Midbrain (tissue), 1 donor: ENCODE measurements at places on chromosomes 2 and 18.
A peak's percentile ranks its signal among the peaks of the same experiment; 100 is the strongest.

GRCh38 chr2:44560941-44561340 lies 199.2 kb downstream of the CAMKMT start:
- DNase-seq, result no peak

DNA sequence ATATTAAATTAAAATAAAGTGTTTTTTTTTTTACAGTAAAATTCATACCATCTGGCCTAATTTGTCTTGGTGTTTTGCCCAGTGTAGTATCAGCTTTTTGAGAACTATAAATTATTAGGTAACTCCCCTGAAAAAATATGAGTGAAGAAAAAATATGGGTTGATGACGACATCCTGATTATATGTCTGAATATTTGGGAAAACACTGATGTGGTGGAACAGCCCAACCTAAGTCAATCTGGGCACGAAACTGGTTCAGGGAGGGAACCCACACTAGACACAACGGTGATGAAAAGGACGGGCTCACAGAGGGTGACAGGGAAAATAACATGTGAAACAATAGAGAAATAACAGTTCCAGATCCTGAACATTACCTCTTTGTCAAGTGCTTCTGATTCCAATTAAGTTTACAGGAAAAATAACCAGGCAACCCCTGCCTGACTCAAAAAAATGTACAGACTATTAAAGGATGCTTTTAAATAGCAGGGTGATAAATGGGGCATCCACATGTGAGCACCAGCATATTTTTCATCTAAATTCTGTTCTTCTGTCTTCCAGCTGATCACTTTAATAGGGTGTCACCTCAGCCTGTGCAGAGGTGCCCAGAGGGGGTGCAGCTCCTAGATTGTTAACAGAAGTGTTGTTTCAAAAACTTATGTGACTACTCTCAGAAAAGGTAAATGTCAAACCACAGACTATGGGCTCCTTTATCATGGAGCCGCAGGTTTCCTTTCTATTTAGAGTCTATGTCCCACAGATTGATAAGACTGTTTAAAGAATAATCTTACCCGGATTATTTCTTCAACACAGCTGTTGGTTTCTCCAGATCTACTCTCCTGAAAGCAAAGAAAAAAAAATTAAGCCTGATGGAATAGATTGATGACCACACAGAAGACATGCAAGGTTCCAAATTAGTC lies 305.4 kb downstream of the AFF3 start:
- no peak for DNase-seq

DNA sequence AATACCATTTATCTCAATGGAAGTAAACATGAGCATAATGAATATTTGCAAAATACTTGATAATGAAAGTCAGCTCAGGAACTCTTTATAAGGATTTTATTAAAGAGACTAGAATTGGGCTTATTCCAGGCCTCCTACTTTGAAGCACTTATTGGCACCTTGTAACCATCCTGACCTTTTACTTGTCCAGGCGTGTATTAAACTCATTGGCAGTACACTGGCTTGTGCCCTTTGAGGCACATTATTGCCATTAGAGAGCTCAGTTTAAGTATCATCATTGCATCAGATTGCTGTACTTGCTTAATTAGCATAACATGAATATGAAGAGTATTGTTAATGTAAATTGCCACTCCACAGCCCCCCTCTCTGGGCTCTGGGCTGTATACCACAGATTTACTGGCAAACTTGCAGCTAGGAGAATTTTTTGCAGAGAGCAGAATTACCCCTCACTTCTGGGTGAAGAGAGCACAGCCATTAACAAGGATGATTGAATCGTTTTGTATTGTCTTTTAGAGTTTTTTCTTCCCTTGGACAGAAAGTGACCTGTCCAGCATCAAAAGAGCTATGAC lies 72.5 kb downstream of the XIRP2 start:
- no peak for DNase-seq

GRCh38 chr2:137208431-137208891 lies 443.1 kb downstream of the THSD7B start:
- no peak for DNase-seq

GRCh38 chr2:162245781-162246180 lies 2.5 kb upstream of the FAP start:
- no peak for DNase-seq

DNA sequence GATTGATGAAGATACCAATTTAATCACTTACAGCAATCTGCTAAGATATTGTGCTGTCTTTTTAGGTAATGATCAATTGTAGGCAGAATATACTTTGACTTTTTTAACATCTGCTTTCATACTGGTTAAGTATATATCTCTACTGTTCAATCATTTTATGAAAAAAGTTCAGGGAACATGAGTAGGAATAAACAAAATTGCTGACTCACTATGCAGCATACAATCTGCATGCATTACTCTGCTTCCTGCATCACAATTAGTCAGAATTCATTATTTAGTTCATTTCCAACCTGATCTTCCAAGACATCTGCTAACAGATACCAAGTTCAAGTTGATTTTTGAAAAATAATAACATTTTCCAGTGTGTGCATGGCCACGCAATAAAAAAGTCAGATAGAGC lies 1430.4 kb upstream of the LRRTM1 start:
- no peak for DNase-seq

DNA sequence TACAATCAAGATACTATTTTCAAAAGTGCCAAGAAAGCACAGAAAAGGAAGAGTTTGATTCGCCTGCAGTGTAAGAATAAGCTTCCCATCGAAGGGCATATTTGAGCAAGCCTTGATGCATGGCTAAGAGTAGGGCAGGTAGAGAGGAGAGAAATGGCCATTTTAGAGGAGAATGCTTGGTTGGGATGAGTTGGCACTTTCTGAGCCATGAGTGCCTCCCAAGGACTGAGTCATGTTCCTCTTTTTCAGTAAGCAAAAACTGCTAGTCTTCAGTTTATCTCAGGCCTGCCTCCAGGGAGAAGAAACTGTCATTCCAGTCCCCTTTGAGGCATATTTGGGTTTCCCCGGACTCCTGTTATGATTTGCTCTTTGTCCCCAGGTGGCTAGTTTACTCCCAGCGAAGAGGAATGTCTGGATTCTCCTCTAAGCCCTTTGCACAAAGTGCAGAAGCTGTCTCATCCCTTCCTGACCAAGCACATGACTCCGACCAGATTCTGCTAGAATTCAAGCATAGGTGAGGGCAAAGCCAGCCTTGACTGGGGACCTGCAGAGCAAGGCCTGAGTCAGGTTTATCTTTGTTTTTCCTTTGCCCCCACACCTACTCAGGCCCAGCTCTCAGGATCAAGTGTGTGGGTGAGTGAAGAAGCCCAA lies 115.2 kb downstream of the TTC32 start:
- DNase-seq, result no peak

DNA sequence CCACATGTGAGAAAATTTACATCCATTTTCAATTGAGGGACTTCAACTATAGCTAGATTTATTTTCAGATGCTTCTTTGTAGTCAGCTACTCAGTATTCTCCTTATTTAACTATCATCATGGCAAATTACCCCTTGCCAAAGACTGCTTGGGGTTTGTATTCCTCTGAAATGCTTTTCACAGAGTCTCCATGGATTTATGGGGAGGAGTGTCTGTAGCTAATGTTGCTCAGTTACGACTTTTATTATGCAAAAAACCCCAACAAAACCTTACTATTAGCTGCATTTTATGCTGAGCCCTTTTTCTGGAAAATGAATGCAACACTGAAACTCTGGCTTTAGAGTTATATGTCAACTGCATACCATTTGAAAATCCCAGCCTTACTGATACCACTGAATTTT lies 78.6 kb downstream of the RFTN2 start:
- DNase-seq, result peak; percentile 55

DNA sequence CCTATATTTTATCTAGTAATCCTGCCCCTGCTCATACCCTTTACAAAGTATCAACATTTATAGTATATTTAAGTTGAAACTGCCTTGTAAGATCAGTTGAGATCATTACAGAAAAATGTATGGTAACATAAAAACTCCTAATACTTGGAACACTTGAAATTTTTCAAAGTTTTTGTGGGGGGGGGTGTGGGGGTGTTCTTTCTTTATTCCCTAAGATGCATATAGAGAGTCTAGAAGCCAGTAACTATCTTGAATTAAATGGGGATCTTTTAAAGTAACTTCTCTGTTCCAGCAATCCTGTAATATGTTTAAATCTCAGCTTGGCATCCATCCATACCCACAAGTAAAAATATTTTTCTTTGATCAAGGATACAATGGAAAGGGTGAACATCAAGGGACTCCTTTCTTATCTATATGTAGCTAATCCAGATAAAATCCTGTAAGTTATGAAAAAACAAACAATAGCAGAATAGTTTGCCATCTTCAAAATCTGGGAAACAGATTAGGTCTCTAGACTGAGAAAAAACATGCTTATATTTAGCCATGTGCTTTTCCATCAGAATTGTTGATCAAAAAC lies 455.3 kb downstream of the MEIS1 start:
- no peak for DNase-seq

DNA sequence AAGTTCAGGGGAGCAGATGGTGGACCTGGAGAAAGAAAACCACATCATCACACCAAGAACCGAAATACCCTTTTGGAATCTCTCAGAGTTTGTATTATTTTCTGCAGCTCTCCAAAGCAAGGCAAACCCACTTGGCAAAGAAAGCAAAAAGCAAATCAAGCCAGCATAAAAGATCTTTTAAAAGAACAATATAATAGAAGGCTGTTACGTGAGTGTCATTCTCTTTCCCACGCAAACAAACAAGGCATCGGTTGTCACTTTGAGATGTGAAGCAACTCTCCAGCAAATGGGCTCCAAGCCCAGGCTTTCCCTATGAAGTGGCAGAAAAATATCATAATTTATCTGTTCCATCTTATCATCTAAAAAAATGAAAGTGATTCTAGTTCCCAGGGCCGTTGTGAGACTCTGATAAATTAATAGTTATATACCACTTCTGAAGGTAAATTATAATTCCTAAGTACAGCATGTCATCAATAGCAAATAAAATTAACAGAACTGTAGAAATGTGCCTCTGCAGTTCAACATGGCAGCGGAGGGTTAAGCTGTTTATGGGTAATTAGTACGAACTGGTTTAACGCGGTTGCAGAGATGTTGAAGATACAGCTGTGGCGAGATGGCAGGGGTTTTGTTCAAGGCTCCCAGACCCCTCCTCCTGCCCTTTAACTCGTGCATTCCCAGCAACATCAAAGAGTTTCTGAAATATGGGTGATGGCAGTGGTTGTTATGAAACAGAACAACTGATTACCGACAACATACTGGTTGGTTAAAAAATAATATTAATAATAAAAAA lies 89.2 kb downstream of the EPHA4 start:
- no peak for DNase-seq

- no peak for DNase-seq
These were observed 47.4 kb downstream of the SLC35F5 start for GRCh38 chr2:113709022-113709421.

DNA sequence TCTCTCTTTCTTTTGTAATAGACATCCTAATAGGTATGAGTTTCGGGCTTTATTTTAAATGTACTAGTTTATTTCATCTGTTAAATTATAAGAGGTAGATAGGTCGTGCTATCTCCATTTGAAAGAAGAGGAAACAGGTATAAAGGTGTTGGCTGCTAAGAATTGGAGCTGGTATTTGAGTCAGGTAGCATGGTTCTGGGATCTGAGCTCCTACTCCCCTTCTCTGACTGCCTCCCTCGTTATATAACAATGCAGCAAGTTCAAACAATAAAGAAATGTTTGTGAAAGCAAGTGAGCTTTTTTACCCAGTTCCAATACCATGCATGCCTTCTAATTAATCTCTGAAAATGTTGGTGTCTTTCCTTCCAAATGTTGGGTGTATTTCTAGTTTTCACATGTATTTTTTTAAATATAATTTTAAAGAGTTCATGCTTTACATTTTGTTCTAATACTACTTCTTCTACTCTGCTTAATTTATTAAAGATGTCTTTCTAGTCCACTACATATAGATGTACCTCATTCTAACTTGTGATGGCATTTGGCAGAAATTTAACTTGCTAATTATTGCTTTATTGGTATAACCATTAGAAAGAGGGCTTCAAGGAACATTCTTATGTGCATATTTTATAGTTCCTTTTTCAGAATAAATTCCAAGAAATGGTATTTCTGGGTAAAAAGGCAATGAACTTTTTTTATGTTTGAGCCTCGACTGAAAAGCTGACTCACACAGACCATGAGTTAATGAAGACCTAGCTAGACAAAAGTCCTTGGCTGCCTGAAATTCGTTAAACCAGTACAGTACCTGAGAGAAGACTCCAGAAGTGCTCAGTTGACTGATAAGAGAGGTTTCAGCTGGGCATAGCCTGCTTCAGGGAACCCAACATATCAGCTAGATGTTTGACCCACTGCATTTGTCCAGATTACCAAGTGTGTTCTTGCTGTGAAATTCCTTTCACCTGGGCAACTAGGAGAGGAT lies 133.5 kb downstream of the CERS6 start:
- no peak for DNase-seq

DNA sequence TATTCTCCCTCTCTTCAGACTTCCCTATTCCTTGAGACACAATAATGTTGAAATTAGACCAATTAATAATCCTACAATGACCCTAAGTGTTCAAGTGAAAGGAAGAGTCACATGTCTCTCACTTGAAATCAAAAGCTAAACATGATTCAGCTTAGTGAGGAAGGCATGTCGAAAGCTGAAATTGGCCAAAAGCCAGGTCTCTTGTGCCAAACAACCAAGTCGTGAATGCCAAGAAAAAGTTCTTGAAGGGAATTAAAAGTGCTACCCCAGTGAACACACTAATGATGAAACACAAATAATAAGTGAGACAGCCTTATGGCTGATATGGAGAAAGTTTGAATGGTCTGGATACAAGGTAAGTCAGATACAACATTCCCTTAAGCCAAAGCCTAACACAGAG lies 115.4 kb downstream of the PXDN start:
- peak; percentile 7 for DNase-seq

DNA sequence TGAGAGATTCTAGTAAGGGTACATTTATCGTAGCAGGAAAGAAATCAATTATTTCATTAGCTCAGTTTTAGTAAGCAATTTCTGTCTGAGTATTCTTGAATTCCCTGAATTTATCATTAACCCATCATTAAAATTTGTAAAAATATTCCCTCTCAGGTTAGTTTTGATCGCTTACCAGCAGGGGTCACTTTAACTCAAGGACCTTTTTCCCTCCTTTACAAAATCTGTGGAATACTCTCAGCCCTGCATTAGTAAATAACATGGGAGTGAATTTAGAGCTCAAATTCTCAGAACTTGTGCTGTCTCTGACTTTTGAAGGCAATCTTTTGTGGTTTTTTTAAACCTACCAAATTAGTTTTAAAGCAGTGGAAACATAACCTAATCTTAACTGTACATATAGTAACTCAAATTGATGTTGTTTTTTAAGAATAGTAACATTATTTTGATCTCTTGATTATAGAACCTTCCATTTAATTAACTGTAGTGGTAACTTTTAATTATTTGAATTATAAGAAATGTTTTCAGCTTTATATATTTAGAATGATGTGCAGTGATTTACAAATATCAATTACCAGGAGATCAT lies 97.2 kb downstream of the AGPS start:
- peak; percentile 59 for DNase-seq

- DNase-seq, result no peak
These were observed 533.7 kb upstream of the TNP1 start for GRCh38 chr2:217393585-217394032.

DNA sequence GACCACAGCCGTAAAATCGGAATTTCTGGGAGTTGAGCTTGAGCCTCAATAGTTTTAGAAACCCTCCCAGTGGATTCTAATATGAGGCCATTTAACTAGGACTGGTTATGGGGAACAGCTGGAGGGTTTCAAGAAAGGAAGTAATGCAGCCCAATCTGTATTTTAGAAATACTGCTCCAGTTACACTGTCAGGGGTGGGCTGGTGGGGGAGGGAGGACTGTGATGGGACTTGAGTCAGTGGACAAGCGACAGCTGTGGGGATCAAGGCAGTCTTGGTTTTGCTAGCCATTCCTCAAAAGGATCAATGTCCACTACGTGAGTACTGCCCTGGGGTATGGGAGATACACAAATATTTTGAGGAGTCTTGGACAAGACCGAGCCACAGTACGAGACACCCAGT lies 34.8 kb downstream of the ASB1 start:
- no peak for DNase-seq
